Activated CD4-positive, alpha-beta T cell treated with anti-CD3 and anti-CD28 coated beads for 1 hour (primary cell): ENCODE measurements at places on chromosomes 12 and 14.

DNA sequence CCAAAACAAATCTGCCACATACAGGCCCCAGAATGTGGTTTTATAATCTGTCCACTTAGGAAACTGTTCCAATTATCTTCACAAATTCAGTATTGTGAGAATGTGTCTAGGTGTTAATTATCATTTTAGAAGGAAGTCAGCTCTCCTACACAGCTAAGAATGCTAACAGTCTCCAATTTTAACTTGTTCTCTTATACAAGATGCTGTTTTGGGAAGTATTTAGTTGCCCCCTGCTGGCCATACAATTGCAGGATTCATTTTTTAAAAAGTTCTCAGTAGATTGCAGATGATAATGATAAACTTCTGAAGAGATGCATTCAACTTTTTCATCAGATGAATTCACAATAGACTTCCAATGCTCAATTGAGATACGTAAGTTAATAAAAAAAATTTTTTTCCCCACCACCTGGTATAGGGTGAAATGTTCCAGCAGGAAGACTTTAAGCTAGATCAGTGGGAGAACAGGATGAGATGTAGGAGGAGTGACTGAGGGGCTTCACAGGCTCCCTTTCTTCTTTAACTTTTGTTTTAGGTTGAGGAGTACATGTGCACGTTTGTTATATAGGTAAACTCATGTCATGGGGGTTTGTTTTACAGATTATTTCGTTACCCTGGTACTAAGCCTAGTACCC, 27.3 kb upstream of the OSBPL8 start:
- no peak for DNase-seq

GRCh38 chr12:76720068-76720467, 43.8 kb upstream of the ZDHHC17 start:
- no peak for DNase-seq

GRCh38 chr12:38895446-38895845, 9.9 kb downstream of the CPNE8 start:
- no peak for DNase-seq

DNA sequence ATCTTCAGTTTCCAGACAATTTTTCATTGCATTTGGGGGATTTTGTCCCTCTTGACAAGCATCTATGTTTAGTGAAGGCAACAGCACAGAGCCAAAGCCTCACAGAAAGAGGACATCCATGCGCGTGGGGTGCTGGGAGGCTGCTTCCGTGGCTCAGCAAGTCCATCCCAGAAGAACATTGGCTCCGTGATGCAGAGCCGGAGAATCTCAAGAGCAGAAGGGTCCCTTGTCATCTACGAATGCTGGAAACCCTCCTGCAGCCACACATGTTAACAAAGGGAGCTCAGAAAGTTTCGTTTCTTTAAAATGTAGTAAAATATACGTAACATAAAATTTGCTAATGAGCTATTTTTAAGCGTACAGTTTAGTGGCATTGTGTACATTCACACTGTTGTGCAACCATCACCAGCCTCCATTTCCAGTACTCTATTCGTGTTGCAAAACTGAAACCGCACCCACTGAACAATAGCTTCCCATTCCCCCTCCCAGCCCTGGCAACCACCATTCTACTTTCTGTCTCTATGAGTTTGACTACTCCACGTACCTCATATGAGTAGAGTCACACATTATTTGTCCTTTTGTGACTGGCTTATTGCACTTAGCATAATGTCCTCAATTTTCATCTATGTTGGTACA, 185.9 kb downstream of the TTC7B start:
- DNase-seq: no peak

GRCh38 chr14:35374263-35374712, 30.3 kb downstream of the NFKBIA start:
- DNase-seq: no peak

GRCh38 chr14:50051106-50051505, 65.3 kb downstream of the VCPKMT start:
- no peak for DNase-seq

DNA sequence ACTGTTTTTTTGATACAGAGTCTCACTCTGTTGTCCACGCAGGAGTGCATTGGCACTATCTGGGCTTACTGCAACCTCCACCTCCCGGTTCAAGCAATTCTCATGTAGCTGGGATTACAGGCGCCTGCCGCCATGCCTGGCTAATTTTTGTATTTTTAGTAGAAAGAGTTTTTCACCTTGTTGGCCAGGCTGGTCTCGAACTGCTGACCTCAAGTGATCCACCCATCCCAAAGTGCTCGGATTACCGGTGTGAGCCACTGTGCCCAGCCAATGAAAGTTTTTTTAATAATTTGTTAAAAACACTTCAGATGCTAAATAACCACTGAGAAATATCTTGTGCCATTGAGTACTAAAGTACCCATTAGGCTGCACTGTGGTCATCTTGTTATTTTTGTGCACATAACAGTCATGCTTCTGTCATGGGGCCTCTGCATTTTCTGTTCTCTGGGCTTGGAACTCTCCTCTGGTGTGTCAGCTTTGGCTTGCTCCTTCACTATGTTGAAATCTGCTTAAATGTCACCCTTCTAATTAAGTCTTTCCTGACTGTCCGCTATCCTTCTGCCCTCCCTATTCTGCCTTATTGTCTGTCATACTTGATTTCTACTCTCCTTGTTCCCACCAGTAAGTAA, 105.1 kb downstream of the KTN1 start:
- no peak for DNase-seq

DNA sequence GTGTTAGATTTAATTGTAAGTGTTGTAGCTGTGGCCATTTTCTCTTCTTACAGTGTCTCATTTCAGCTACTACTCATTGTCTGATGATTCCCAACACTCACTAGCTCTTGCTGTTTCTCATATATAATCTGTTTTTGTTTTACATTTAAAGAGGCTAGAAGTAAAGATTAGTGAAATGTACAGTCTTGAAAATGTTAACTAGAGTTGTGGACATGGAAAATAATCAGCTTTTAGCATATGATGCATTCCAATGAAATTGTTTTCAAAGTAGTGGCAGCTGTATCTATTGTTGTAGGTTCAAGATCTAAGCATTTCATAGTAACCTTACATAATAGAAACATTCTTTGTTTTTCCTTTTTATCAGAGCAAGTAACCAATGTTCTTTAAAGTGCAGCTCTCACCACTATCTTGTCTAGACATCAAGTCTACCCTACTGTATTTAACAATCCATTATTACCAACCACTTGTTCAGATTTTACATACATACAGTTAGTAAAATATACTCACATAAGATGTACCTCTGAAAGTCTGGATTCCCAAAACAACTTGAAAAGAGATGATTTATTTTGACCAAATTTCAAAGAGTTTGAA, 76.9 kb downstream of the PPHLN1 start:
- no peak for DNase-seq

DNA sequence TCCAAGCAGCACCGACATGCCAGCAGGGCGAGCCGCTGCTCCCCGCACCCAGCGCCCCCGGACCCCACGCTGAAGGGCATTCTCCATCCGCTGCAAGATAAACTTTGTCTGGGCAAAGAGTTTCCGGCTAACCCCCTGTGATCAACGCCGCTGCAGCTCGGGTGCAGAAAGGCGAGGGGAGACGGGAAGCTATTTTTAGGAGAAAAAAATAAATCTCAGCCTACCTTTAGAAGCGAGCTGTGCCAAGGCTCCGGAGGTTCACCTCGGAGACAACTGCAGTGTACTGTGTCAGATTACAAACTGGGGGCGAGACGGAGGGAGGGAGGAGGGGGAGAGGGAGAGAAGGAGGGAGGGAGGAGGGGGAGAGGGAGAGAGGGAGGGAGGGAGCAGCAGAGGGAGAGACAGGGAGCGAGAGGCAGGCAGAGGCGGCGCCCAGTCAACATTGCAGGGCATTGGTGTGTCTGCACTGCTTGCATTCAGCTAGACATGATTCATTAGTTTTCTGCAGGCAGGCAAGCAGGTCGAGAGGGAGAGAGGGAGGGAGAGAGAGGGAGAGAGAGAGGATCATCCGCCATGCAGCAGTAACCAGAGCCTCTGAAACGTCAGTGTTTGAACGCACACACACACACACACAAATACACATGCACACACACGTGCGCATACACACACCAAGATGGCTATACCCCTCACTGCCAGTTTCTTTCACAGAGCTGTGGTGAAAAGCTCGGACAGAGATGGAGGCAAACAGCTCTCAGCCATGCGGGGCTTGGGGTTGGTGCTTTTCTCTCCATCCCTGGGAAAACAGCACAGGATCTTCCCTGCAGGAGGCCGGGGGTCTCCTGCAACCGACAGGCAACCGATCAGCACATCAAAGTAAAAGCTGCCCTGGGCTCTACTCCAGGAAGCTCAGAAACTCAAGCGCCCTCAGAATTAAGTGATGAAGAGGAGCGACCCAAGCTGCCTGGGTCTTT, at the start of gene RIMBP2:
Gene RIMBP2, minus strand, starts transcription at position 302 of the 971 bp plus-strand sequence. CDS start 237,286 bp downstream, outside the sequence.
- DNase-seq: no peak

DNA sequence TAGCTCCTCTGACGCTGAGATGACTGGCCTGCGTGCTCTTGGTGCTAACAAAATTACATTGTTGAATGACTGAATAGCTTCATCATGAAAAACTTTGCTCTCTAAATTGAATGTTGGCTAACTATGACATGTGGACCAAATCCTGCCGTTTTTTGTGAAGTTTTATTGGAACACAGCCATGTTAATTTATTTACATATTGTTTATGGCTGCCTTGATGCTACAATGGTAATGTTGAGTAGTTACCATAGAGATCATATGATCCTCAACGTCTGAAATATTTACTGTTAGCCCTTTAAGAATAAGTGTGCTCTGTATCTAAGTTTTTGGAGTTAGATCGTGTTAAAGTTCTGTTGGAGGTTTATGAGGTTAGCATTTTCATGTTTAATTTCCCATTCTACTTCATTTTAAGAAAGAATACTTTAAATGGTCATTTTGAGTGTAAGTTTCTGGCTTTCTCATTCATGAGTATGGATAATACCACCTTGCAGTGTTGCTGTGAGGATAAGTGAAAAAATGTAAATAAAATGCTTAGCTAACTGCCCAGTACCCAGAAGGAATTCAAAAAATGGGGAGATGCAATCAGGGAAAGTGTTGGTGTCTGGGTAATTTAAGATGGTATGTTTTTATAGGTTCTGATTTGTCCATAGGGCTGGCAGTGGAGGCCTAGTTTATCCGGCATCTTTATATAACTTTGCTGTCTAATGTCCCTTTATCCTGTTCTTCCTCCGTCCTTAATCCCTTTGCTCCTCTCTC, 35.3 kb downstream of the NUBPL start:
- no peak for DNase-seq

DNA sequence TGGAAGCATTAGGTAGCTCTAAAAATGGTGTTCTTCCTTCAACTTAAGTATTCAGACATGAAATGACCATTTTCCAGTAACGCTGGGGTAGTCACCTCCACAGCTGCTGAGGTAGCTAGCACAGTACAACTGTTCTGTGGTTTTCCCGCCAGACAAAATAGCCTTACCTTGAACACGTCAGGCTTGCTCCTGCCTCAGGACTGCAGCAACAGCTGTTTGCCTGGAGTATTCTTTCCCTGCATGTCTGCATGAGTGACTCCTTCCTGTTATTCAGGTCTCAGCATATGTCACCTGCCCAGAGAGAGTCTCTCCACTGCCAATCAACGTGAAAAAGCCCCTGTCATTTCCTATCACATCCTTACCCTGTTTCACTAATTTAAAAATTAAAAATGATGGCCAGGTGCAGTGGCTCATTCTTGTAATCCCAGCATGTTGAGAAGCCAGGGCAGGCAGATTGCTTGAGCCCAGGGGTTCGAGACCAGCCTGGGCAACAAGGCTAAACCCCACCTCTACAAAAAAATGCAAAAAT, 37.9 kb downstream of the WDR89 start:
- DNase-seq: no peak

- DNase-seq: no peak
These were observed 21.2 kb upstream of the HSPB8 start for GRCh38 chr12:119157528-119157927.

DNA sequence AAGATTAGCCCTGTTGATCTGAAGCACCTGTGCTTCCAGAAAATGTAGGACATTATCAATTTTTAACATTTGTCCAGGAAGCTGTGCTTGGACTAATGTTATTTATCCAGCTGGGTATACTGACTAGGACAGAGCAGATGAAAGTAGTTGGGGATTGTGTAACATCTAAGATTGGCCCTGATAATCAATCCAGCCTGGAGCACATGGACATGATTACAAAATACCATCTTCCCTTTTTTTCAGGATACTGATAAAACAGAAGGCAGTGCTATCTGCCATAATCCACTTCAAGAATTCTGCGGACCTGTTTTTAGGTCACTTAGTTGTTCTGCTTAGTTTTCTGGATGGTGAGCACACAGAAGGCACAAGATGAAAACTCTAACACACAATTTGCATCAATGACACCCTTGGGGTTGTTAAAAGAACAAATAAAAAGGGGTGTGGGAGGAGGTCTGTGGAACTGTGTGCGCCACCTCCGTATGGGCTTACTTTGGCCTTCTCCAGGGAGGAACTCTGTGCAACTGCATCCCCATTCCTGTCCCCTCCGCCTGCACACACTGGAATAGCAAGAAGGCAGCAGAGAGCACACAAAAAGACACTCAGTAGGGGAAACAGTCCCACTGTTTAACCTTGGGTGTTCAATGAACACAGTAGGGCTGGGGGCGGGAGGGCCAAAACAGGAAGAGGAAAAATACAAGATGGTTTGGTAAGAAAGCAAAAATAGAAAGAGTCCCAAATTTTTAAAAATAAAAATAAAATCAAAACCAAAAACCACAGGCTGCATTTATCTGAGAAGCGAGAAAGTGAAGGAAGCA, 31.1 kb upstream of the DUSP6 start:
- no peak for DNase-seq

GRCh38 chr12:28328967-28329366, 138.7 kb downstream of the CCDC91 start:
- DNase-seq: no peak

- DNase-seq: no peak
These were observed 7.4 kb upstream of the TESPA1 start for GRCh38 chr12:54991991-54992375.

DNA sequence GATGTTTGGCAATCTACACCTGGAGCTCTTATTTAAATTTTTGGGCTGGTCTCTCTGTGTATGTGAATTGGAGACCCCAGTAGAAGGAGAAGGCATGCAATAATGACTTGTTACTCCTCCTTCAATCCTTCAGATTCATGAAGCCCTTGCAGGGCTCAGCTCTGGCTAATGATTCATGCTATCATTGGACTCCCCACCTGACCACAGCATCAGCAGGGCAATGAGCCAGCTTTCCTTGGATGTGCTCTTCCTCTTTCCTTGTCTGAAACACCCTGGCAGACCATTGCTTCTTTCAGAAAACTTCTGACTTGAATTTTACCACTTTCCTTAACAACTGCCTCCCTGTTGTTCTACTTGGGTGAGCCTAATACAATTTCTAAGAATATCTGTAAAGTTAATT, 1019.2 kb downstream of the AACS start:
- DNase-seq: no peak

DNA sequence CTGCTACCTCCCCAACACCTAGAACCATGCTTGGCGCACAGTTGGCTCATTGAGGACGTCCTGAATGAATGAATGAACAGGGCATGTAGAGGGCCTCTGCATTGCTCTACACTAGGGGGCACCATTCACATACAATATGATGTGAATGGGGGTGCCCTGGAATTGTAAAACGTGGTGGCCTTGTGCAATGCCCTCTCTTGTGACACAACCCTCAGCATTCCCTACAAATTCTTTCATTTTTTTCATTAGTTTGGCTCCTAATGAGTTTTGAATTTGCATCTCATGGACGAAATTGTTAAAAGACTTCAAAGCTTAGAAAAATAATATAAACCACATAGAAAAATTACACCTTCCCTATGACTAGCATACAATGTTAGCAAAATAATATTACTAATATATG, 2.3 kb upstream of the DIO2 start:
- DNase-seq: no peak

GRCh38 chr12:81257947-81258551, 180.2 kb downstream of the ACSS3 start:
- DNase-seq: no peak

- DNase-seq: no peak
These were observed 88.9 kb upstream of the MED13L start for GRCh38 chr12:116366456-116366776.
